ENCODE measurements at places on chromosomes 5 and 9. TPM values are rescaled to one million over a fixed set of nuclear protein-coding genes. Genes with fewer than 3 reads are reported as not detected.

RNF183 gene
- 3.6 TPM for total RNA-seq

DNA sequence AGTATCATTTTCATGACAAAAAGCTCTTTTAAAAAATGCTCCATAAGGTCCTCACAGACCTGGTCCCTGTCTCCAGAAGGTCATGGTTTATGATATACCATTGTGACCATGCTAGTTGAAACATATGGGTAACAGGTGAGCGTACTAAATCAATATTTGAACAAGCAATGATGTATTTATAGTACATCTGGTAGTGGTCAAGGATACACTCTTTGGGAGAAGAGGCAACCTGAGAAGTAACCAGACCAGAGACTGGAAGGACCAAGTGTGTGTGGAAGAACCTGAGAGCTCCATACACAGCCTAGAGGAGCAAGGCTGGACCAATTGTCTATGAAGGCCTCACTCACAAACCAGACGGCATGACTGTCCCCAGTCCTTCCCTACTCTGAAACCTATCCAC, 55.1 kb downstream of the LHFPL2 start:
- no peak for DNase-seq

DNA sequence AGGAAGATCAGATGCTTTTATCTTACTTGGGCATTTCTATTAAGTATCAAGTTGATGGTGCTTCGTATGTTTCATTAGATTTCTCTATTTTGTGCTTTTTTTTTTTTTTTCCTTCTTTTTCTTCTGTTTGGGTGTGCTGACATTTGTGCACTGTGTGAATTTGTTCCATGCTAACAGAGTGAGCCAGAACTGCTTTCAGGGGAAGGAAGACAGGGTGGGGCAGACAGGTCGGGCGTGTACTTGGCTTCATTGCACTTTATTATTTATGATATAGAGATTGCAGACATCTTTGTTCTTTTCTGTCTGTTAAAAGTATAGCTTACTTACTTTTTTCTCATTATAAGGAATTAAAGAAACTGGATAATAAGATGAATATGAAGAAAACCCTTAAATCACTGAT, 112.2 kb downstream of the FGF18 start:
- no peak for DNase-seq

DNA sequence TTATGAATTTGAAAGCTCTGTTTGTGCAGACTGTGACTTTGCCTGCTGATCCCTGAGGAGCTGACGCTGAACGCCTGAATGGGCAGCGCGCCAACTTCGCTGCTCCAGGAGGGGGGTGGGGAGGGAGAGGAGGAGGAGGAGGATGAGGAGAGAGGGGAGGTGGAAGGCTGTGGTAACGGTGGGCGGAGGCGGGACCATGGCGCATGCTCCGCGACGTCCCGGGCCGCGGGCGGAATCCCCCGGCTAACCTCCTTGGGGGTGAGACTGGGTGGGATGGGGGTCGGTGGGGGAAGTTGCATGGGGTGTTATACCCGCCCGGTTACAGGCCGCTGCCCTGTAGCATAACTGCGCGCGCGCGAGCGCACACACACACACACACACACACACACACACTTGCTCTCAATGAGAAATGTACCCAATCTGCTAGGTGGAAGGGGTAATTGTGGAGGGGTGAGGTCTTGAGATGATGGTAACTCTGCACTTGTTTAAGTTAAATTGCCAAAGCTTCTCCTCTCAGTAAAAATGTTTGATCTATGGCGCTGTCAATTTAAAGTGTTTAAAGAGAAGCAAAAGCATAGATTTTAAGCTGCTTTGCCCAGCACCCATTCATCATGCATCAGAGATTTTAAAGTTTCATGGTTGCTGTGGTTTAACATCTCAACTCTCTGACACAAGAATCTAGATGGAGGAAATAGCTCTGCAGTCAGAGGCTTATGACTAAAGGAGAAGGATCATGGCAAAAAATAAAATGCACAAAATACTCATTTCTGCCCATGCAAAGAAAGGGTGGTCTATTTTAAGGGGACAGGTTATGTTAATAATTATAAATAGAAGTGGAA, 76.6 kb upstream of the TBCA start:
- DNase-seq = peak; percentile 81

DNA sequence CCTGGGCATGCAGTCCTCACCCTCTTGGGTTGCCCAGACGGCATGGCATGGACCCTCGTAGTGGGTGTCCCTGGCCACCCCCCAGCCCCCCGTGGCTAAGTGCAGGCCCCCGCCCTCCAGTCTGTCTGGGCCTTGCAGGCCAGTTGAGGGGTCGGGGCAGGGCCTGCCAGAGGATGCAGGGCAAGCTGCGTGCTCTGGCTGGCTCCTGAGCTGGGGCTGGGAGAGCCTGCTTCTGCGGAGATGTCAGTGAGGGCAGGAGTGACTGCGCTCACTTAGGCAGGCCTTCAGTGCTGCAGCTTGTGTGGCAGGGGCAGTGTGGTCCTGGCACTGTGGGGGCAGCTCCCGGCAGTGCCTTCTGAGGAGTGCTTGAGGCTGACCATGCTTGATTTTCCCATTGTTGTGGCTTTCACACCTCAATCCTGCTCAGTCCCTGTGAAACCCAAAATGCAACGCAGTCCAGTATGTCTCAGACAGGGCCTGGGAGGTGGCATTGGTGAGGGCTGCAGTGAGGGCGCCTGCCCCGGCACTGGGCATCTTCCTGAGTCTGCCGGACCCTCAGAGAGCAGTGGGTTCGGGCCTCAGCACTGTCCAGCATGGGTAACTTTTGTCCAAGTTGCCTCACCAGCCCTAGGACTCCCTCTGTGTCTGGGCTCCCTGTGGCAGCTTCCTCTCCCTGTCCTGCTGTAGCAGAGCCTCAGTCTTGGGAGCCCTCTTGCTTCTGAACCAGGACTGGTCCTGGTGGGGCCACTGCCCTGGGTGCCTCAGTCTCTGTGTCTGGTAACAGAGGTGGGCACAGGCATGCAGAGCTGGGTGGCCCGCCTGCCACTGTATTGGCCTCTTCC, 93.0 kb downstream of the PHF2 start:
- DNase-seq = no peak

PCDHB5 gene
- total RNA-seq = 7.5 TPM

GRCh38 chr5:76274571-76274970, 128.5 kb upstream of the IQGAP2 start:
- no peak for DNase-seq

GRCh38 chr5:23893561-23893960, 386.2 kb downstream of the PRDM9 start:
- DNase-seq = no peak

DNA sequence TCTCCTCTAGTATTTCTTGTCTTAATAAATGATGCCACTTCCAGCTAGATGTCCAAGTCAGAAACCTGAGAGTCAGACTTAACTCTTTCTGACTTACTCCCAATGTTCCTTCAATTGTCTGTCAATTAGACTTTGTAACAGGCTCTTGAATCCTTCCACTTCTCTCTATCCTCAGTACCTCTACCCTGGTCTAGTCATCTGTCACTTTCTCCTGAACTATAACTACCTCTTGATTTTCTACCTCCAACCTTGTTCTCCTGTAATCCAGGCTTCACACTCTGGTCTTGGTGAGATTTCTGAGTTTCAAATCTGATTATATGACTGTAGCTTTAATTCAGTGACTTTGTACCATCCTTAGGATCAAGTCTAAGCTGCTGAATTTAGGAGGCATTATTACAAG, 64.9 kb downstream of the NDUFAF2 start:
- no peak for DNase-seq

DNA sequence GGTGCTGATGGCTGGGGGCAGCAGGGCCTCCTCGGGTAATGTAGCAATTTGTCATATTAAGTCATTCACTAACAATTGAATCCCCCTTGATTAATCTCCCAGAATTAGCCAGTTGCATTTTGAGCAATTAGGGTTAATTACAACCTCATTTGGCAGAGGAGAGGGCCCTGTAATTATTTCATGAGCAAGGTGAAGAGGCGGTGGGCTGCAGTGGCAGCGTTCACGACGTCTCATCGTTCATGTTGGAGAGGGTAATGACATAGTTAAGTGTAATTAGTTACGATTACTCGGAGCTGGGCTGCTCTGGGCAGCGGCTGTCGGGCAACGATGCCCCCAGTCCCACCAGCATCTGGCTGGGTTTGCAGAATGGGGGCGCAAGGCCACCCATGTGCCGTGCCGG, 46.0 kb downstream of the NEK6 start:
- no peak for DNase-seq

DNA sequence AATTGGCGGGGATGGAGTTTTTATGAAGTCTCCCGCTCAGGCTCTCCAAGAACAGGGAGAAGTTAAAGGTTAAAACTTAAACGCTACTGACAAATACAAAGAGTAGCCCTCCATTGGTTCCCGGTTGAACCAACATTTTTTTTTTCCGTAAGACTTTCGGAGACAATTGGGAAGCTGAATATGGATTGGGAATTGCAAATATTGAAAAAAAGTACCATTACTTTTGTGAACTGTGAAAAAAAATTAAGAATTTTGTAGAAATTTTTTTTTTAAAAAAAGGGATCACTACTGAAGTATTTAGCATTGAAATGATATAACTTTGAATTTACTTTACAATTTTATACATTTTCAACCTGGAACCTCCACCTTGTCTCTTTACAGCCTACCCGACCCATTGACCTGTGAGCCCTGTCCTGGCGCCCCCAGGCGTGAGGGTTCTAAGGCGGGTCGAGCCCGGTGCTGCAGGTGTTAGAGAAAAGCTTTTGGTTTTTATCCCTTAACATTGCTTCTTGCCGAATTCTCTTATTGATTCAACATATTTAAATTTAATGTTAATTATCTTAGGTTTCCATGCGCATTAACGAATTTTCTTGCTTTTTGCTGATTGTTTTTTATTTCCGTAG, 448 bp upstream of the ZNF782 start:
- DNase-seq = peak; percentile 63

DNA sequence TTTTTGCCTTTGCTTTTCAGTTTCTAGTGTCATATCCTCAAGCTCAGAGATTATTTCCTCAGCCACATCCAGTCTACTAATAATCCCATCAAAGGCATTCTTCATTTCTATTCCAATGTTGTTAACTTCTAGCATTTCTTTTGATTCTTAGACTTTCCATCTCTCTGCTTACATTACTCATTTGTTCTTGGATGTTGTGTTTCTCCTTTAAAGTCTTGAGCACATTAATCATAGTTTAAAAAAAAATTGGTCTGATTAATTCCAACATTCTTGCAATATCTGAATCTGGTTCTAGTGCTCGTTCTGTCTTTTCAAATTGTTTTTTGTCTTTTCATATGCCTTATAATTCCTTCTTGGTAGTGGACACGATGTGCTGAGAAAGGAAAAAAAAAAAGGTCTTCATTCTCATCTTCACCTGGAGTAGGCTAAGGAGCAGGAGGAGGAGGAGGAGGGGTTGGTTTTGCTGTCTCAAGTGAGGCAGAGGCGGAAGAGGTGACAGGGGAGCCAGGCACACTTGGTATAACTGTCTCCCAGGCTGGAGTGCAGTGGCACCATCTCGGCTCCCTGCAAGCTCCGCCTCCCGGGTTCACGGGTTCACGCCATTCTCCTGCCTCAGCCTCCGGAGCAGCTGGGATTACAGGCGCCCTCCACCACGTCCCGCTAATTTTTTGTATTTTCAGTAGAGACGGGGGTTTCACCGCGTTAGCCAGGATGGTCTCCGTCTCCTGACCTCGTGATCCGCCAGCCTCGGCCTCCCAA, 16.3 kb downstream of the PRXL2C start:
- DNase-seq = no peak

Measured in kidney (tissue), 22 donors.